ENCODE measurements at places on chromosomes 12 and 14.

GRCh38 chr14:68623826-68624225, 169.0 kb downstream of the ZFP36L1 start:
- no peak for DNase-seq

- DNase-seq = peak; percentile 92
These were observed at the start of gene TNFRSF1A for GRCh38 chr12:6341417-6342139. Gene TNFRSF1A (minus strand): TSS chr12:6342076. CDS start chr12:6341814, 262 bp downstream.

DNA sequence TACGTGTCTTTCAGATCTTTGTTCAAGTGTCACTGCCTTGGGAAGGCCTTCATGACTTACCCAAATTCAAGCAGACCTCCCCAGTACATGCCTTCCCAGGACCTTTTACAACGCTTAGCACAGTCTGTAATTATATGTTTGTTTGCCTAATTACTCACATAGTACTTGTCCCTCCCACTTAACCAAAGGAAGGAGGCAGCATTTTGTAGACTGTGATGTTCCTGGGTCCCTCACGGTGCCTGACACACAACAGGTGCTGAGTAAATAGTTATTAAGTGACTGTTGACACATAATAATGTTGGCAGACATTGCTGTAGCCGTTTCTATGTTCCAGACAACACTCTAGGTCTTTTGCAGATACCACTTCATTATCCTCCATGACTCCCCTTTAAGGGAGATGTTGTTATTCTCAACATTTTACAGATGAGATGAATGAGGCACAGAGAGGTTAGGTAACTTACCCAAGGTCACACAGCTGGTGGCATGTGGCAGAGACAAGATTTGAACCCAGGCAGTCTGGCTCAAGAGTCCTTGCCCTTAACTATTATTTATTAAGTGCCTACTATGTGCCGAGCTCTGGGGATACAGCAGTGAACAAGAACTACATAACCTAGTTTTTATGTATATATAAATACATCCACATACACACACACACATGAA, 130.7 kb downstream of the PHETA1 start:
- no peak for DNase-seq

GRCh38 chr12:55925870-55926737, 1.6 kb downstream of the PYM1 start:
- DNase-seq = no peak

- no peak for DNase-seq
These were observed 73.1 kb upstream of the GPR68 start for GRCh38 chr14:91317381-91318308.

DNA sequence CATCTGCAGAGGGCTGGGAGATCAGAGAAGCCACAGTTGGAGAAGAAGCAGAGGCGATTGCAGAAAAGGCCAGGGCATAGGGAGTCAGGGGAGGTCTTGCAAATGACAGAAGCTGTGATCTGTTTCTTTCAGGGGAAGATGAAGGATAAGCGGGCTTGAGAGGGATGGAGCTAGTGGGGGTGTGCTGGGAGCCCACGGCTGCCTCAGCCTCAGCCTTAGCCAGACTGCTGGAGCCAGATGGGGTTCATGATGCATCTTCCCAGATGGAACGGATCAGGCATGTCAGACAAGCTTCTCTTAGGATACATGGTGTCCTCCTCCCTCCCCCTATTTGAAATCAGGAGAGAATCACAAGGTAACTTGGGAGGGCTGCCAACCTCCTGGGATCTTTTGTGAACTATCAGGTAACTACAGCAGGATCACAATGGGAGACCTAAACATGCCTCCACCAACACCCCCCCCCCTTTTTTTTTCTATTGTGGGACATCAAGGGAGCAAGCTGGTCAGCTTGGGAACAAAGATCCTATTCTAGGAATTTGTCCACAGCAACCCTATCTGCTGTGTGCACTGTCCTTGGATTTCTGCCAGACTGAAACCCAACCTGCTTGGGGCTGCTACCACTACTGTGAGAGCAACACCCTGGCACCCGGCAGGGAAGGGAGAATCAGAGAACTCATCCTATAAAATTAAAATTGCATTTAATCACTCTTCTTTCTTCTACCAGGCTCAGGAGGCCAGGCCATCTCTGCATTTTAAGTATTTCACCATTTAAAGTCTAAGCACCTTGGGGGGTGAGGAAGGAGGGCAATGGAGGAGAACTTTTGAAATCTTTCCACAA, 10.7 kb upstream of the ATP2A2 start:
- DNase-seq = peak; percentile 73

GRCh38 chr12:42790761-42791151, 201.2 kb upstream of the PRICKLE1 start:
- peak; percentile 28 for DNase-seq

GRCh38 chr14:36014236-36014635, 162.3 kb downstream of the PTCSC3 start:
- DNase-seq = no peak

DNA sequence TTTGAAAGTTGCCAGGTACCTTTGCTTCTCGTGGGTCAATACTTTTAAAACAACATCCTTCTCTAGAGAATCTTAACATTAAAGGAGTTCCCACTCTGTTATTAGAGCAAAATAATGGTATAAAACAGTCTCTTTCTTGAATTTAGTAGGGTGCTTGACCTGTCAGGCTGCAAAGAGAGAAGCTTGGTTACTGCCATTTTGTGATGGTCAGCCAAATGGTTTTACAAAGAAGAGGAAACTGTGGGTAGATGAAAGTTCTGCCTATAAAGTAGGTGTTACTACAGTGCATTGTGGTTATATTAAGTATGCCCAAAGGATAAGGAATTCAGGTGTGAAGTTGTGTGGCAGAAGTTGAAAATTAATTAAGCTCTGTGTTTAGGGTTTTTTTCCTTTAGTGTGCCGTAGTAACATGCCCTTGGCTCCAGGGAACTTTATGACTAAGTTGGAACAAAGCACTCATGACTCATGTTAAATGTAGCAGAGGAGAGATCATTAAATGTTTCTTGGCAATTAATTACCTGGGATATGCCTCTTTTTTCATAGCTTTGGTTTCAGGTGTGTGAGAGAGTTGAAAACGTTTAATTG, 354.0 kb upstream of the KITLG start:
- DNase-seq = peak; percentile 19

DNA sequence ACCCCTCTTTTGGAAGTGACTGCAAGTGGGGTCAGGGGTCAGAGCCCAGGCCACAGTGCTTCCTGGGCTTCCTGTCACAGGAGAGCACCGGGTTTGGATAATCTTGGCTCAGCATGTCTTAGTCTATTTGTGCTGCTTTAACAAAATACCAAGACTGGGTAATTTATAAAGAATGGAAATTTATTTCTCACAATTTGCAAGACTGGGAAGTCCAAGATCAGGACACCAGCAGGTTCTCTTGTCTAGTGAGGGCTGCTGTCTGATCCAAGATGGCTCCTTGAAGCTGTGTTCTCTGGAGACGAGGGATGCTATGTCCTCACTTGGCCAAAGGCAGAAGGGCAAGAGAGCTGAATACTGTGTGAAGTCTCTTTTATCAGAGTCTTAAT, 74.1 kb downstream of the RIN3 start:
- no peak for DNase-seq

- no peak for DNase-seq
These were observed 32.6 kb downstream of the TRHDE start for GRCh38 chr12:72304751-72305150.

DNA sequence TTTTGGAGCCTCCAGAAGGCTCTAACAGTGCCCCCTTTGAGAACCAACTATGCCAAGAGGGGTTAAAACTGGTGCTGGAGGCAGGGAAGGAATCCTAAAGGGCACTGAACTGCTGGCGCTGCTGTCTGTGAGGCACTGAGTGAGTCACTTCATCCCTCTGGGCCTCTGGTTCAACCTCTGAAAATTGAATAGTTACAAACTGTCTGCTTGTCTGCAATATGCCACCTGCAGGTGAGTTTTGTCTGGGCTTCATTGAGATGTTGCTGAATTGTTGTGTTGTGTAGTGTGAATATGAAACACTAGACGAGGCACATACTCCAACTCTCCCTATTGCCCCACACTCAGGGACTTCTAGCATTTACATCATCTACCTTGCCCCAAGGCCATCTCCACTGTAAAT, 68.0 kb downstream of the GRIN2B start:
- DNase-seq = no peak

Measured in adipocyte (in vitro differentiated cells).